Renal pelvis (tissue), 12 donors: ENCODE measurements at places on chromosomes 3 and 15. TPM values are rescaled to one million over a fixed set of nuclear protein-coding genes. Genes with fewer than 3 reads are reported as not detected.
A peak's percentile ranks its signal among the peaks of the same experiment; 100 is the strongest.

SAMMSON gene
- 0.19 TPM for polyA plus RNA-seq

SLC27A2 gene
- 46.9 TPM for polyA plus RNA-seq

HRG gene
- 2.4 TPM for polyA plus RNA-seq

LRRC2 gene
- 2.1 TPM for polyA plus RNA-seq

ROBO2 gene
- 88.0 TPM for polyA plus RNA-seq

CD200 gene
- polyA plus RNA-seq, result 41.0 TPM

GOLGA6L7 gene
- 0.52 TPM for polyA plus RNA-seq

GRK7 gene
- polyA plus RNA-seq, result 0.13 TPM

USP50 gene
- polyA plus RNA-seq, result 2.5 TPM

GRCh38 chr15:80695099-80695910, at the start of gene ABHD17C:
ABHD17C (plus strand) TSS chr15:80695310; CDS start chr15:80695430, 120 bp downstream.
- peak; percentile 31 for DNase-seq

DNA sequence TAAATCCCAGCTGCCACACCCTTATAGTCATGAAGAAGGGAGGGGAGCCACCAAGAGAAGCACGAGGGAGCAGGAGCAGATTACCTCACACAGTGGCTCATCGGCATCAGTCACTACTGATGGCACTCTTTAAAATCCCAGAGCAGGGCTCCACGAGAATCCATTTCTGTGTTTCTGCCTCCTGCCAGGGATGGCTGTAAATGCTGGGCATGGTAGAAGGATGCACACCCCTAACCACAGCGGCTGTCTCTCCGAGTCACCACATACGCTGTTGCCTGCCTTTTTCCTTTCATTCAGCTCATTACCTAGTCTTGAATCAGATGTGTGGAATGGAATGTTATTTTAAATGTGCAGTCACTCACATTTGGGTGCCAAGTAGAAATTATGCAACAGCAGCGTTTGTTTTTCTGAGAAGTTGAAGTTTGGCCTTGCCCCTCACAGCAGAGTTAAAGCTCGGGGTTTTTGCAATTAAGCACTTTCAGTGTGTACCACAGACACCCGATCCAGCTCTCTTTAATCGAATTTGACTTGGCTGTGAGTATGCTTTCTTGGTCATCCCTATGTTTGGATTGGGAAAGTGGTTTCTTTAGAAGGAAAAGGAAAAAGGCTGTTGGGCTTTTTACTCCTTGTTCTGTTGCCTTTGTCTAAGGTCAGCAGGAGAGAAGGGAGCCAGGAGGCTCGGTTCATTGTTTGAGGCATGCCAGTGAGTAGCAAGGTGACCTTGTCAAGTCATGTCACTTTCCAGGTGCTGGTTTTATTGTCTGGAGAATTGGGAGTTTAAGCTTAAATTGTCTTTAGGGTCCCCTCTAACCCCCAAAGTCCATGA, 284.2 kb upstream of the TPM1 start:
- DNase-seq, result no peak

- DNase-seq, result no peak
Observed at GRCh38 chr3:36648241-36649034, 115.9 kb downstream of the DCLK3 start.

DNA sequence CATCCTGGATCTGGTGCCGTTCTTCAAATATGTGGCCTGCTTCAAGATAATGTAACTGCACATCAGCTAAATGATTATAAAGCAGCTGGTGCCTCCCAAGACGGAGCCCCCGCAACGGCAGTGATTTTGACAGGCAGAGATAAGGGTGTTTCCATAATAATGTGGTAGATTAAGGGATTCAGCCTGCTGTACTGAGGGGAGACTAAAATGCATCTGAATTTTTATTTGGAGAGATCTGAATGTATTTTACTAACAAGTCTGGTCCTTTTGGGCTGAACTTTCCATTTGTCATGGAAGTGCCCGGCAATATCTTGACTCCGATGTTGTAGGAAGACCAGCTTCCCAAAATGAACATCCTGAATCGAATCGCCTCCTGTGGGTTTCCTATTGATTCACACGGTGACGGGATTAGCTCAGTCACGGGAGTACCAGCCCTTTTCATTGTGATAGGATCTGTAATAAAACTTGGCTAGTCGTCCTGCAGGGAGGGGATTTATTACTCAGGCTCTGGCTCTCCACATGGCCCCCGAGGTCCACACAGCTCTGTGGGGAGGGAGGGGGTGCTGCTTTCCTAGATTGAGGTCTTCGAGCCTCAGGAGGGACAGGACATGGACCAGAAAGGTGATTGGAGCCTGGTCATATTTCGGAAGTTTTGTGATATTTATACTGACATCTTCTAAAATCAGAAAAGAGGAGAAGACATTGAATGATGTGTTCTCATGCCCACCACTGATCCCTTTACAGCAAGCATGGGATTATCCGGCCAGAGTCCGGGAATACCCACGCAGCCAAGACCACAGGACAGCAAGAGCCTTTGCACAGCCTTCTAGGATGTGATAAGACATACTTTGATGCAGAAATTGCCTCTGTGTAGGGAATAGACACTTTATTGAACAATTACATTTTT, 2.5 kb upstream of the PCSK6 start:
- DNase-seq, result no peak

- DNase-seq, result no peak
Observed at GRCh38 chr3:195226900-195227447, 44.0 kb downstream of the XXYLT1 start.

GRCh38 chr15:39535466-39535865, 45.4 kb upstream of the THBS1 start:
- no peak for DNase-seq

DNA sequence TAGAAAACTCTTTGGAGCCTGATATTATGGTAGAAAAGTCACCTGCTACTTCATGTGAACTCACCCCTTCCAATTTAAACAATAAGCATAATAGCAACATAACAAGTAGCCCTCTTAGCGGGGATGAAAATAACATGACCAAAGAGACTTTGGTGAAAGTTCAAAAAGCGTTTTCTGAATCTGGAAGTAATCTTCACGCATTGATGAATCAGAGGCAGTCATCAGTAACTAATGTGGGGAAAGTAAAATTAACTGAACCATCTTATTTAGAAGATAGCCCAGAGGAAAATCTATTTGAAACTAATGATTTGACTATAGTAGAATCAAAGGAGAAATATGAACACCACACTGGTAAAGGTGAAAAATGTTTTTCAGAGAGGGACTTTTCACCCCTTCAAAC, 5.1 kb upstream of the SCG5 start:
- DNase-seq, result no peak

DNA sequence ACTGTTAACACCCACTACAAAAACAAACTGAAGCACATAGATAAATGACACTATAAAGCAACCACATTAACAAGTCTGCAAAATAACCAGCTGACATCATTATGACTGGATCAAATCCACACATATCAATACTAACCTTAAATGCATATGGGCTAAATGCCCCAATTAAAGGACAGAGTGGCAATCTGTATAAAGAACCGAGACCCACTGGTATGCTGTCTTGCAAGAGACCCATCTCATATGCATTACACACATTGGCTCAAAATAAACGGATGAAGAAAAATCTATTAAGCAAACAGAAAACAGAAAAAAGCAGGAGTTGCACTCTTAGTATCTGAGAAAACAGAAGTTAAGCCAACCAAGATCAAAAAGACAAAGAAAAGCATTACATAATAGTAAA, 1375.4 kb downstream of the ZPLD1 start:
- DNase-seq, result no peak

GRCh38 chr3:160986069-160986468, 119.1 kb downstream of the B3GALNT1 start:
- DNase-seq, result no peak

DNA sequence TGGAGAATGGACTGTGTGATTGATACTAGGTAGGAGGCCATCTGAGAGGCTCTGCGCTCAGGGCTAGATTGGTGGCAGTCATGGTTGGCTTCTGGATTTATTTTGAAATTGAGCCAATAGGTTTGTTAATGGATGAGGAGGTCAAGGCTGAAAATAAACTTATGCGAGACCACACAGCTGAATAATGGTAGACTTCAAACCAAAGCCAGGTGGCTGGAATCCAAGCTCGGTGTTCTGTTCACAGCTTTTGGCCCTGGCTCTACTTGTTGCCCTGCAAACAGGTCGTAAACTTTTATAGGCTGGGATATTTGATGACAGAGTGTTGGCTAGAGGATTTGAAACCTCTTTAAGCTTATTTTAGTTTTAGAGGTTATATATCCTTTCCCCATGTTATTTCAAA, 160.4 kb downstream of the CHL1 start:
- peak; percentile 66 for DNase-seq

DNA sequence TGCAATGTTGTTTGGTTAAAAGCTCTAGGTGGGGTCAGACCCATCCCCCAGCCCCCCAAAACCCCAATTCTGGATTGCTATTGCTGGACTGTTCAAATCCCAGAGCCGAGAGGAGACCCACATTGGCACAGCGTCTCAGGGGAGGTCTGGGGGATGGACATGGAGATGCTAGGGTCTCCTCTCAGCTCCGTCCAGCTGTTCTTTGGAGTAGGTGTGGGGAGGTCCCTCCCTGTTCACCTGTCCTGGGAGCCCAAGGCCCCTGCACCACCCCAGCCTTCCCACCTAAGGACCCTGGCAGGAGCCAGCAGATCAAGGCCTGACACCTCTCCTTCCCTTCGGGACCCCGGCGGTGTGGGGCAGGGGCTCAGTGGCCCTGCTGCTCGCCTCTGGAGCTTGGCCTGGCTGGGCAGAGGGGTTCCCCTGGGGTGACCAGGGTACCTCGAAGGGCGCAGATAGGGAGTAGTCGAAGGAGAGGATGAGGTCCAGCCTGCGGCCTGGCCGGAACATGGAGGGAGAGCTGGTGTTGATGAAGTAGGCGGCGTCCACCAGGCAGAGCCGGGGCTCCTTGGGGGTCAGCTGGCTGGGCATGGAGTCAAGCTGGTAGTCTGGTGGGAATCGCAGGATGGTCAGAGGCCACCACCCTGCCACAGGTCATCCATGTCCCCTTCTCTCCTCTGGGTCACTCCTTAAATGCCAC, 23.9 kb downstream of the PLA2G4D start:
- DNase-seq, result no peak

DNA sequence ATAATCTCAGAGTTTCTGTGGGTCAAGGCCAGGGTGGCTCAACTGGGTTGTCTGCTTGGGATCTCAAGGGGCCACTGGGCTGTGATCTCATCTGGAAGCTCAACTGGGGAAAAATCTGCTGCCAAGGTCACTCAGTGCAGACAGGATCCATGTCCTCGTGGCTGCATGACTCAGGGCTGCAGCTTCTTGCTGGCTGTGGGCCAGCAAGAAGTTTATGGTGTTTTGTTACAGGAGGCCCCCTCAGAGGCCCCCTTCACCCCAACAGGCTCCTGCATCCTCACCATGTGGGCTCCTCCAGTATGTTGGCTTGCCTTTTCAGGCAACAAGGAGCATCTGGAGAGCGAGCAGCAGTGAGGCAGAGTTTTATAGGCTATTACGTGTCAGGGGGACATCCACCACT, 14.6 kb downstream of the OCA2 start:
- DNase-seq, result no peak

DNA sequence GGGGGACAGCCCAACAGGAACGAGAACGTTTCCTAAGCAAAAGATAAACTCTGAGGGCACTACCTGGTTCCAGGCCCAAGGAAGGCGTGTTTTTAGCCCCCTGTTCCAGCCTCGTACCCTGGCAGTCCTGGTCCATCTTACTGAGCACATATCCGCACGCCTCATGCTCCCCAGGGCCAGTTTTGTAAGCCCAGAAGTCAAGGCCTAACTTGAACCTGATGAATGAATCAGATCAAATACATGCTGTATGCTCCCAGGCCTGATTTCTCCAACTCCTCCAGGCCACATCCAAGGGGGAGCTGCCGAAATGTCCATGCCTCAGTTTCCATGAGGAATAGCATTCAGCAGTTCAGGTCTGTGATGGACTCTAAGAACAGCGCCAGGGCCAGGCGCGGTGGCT, 14.3 kb upstream of the DOCK3 start:
- DNase-seq, result no peak

GRCh38 chr3:37540786-37541185, 320.9 kb upstream of the CTDSPL start:
- DNase-seq, result no peak

- no peak for DNase-seq
Observed at GRCh38 chr3:55955891-55956477, 468.9 kb upstream of the WNT5A start.

- no peak for DNase-seq
Observed at GRCh38 chr3:149487598-149488197, 13.2 kb downstream of the TM4SF4 start.

DNA sequence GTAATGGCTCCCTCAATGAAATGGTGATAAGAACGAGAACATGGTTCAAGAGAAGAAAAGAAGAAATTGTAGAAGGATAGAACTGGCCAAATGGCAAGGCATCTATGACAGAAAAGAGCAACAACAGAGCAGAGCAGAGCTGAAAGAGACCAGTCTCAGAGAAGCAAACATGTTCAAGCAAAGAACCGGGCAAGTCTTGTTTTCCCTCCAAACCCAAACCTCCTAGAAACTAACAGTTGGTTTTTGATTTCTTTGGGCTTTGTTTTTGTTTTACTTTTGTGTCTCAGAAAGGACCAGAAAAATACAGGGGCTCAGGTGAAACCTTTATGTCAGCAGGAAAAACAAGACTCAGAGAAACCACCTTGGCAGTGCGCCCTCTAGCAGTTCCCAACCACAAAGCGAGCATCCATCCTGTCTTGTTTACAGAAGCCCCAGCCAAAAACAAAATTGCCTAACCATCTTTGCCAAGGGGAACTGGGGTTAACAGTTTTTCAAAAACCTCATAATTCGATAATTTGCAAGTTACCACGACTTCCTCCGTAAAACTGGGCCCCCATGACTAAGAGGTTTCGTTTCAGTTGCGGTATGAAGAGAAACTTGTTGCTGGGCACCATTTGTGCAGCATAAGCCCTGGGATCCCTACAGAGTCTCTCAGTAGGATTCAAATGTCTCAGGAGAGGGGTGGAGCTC, 159.2 kb upstream of the SLC24A5 start:
- no peak for DNase-seq

DNA sequence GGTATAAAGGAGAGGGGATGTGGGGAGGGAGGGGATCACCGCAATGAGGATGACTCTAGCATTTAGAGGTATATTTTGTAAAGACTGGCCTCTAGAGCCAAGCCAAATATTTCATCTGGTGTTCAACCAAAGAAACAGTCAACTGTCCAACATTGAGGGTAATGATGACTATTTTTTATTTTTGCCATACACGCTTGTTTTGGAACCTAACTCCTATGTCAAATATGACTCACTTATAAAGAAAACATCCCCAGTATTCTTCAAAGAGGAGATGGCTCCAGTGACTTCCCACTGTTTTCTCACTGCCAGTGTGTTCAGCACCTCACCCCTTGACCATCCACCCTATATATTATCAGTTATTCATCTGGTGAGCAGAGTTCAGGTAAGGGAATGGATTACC, 77.3 kb downstream of the WNT5A start:
- DNase-seq, result no peak

GRCh38 chr15:83733206-83733605, 79.3 kb downstream of the ADAMTSL3 start:
- no peak for DNase-seq
